ENCODE measurements at places on chromosomes 4 and X.

DNA sequence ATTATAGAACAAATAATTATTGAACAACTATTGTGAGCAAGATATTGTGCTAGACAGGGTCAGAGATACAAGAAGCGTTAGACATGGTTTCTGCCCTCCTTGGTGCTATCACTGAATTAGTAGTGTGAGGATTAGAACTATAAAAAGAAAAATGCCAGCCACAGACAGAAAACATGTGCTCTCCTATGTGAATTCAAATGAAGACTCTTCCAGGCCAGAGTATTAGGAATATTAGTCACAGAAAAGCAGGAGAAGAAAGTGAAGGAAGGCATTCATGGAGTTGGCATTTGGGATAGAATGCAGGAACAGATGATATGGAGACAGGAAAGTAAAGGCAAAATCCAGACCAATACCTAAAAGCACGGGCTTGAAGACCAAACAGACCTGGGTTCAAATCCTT, 179.6 kb upstream of the TENM3 start:
- DNase-seq = no peak

- DNase-seq = no peak
Measured at GRCh38 chr4:147834480-147834879, 102.6 kb downstream of the ARHGAP10 start.

DNA sequence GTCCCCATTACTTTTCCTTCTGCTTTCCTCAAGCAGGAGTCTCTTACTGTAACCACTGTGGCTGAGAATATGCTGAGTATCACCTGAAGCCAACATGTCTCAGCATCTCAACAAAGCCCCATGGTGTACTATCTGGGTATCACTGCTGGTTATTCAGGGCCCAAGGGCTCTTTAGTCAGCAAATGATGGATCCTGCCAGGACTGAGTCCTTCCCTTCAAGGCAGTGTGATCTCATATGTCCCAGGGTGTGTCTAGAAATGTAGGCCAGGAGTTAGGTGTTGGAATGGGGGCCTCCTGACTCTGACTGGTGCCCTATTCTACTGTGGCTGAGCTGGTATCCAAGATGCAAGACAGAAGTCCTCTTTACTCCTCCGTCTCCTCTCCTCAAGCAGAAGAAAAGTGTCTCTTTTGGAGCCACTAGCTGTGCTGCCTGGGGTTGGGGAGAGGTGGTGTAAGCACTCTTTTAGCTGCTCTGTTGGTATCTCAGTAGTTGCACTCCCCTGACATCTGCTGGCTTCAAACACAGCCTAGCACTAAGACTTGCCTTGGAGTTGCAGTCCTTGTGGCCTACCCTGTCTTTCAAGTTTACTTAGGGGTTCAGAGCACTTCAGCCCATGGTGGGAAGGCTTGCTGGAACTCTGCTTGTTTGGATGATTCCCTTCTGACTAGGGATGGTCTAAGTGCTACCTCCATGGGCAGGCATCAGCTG, 28.6 kb downstream of the OCIAD2 start:
- DNase-seq = no peak

GRCh38 chr4:153919667-153920066, 130.8 kb upstream of the SFRP2 start:
- no peak for DNase-seq

DNA sequence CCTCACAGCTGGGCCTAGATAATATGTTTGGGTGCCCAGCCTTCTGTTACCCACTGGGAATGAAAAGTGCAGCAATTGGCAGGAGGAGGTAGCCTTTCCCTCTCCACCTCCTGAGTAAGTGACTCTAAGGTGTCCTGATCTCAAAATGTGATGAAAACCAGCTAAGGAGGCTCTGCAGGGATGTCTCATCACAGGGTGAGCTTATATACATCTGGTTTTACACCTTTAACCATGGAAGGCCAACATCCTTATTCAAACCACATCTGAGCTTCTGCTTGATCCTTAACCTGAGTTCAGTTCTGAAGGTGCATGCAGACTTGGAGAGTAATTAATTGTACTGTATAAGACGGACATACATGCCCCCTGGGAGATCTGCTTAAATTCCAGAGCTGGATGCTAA, 53.7 kb downstream of the HOPX start:
- no peak for DNase-seq

DNA sequence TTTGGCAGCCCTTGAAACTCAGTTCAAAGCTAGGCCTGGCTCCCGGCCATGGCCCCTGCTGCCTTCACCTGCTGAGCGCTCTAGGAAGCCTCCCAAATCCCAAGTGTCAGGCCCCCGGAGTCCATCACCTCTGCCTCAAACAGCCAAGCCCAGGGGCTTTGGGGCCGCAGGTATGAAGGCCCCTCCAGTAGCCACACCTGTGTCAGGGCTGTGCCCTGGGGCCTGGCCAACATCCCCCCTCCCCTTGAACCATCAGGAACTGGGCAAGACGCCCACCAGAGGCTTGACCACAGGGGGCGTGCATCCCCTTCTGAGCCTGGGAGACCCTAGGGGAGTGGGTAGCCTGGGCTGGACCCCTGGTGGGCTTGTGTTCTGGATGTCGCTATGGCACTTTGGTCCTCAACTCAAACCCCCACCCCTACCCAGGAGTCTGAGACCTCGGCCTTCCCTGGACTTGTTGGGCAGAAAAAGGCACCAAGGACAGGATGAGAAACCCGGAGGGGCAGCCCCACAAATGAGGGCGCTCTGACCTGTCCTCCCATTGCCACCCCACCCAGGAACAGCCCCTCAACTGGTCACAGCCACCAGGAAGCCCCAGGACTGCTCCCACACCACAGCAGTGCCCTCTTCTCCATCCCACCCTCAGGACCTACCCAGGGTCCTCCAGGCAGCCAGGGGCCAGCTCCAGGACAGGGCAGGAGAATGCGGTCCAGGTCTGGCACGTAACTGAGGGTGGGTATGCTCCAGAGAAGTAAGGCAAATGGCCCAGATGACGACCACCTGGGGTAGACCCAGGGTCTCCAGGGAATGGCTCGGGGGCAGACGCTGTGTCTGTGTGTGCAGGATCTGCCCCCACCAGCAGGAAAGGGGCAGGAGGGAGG, 4.2 kb upstream of the SLBP start:
- no peak for DNase-seq

DNA sequence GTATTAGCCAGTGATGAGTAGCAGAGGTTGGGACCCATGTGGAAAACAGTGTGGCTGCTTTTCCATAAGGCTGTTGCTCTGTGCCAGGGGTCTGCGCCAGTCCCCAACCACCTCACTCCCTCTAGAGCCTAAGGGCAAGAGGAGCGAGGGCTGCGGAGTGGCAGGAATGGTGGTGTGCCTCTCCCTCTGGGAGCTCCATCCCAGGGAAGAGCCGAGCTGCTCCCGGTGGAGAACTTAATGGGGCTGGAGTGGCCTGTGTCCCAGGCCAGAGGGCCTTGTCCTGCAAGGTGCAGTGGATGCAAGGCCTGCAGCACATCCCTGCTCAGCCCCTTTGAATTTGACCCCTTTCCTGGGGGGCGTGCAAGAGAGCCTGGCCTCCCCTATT, 105.4 kb upstream of the GRXCR1 start:
- no peak for DNase-seq

DNA sequence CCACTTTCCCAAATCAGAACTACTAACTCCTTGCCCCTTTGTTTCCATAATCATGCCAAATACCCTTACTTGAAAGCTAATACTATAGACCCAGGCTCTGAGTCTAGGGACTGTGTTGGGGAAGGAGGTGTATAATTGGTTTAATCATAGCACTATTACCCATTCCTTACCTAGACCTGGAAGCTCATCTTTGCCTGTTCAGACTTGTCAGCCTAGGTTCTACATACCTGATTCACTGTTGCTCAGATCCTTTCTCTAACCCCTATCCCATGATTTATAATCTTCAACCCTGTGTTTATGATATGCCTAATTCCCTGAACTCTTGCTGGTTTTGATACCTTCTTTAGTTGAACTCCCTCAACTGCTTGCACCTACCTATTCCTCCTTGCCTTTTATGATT, 123.1 kb upstream of the GRIA3 start:
- DNase-seq = no peak

DNA sequence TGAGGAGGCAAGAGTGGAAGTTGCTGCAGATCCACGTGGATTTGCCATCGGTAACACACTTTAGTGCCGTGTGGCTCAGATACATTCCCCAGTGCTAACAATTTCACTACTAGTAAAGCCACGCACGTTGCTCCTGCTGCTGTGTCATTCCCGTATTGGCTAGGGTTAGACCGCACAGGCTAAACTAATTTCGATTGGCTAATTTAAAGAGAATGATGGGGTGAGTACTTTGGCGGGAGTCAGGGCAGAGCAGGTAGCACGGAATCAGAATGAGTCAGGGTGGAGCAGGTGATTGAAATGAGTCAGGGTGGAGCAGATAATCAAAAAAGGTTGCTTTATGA, 1337.5 kb downstream of the FSTL5 start:
- no peak for DNase-seq

GRCh38 chr4:69044247-69044646, 52.0 kb upstream of the UGT2B7 start:
- no peak for DNase-seq

DNA sequence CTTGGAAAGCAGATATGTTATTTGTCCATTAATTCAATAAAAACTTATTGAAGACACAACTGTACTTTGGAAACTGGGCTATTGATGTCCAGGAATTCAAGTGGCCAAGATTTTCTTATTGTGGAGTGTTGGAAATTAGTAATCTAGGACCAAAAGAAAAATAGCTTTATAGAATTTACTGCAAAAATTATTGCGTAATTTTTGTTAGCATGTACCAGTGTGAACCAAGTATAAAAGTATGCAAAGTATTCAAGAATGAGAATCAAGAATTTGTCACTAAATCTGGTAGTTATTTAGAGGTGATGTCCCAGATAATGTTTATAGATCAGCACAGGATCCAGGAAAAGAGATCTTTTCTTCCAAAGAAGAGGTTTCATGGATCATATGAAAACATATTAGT, 468.9 kb upstream of the CTSO start:
- no peak for DNase-seq

GRCh38 chrX:36684053-36684452, 324.1 kb upstream of the FAM47C start:
- DNase-seq = no peak

DNA sequence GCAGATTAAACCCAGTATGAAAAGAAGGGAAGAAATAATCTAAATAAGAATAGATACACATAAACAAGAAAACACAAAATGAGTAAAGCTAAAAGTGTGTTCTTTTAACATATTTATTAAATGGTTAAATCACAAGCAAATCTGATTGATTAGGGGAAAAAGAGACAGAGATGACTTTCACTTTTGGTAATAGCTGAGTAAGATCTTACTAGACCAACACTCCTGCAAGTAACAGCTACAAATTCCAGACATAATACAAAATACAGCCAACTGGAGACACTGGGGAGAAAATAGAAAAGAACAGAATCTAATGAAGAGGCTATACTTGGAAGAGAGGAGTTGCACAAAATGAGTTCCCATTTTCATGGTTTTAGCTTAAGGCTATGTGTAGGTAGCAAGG, 33.5 kb downstream of the OR13H1 start:
- DNase-seq = no peak

Data from COLO829 (cell line).